Adrenal gland (tissue), 19 donors: ENCODE measurements at places on chromosomes 5 and 9.
A peak's percentile ranks its signal among the peaks of the same experiment; 100 is the strongest.

DNA sequence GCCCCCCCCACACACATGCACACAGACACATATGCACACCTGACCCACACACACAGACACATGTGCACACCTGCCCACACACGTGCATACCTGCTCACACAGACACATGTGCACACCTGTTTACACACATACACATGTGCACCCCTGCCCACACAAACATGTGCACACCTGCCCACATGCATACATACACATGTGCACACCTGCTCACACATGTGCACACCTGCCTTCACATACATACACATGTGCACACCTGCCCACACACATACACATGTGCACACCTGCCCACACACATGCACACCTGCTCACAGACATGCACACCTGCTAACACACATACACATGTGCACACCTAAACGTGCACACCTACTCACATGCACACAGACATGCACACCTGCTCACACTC, 147.0 kb upstream of the FOXD4L5 start:
- no peak for DNase-seq

- DNase-seq, result no peak
Measured at GRCh38 chr5:14853685-14854084, 17.9 kb downstream of the ANKH start.

DNA sequence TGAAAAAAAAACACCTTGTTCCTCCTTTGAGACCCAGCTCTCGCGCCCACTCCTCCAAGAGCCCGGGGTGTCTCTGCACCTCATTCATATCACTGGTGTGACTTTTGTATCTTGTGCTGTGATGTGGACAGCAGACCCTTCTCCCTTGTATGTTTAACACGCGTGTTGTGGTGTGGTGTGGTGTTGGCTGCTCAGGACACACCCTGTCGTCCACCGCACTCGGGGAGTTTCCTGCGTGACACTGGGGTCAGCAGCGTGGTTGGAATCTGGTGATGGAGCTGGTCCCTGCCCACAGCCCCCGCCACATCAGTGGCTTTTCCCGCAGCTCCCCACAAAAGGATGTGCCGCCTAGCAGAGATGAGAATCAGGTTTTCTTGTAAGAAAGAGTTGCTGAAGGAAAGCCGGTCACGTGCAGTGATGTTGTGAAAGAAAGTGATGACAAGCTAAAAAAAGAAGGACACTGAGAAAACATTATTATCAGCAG, 61.5 kb downstream of the TENT4A start:
- no peak for DNase-seq

DNA sequence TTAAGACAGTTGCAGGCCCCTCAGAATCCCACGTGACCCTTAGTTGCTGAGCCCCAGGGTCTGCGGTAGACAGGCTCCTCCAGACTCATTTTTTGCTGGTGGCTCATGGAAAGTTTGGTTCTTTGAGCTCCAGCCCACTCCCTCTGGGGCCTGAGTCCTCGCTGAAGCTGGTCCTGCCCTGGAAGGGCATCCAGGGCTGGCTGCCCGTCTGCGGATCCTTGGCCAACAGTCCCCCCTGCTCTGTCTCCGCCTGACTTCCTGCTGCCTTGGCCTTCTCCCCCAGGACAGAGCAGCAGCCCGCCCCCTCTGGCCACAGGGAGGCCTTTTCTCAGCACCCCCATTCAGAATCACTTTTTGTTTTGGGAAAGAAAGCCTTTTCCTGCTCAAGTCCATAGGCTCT, 24.4 kb downstream of the SLC6A7 start:
- DNase-seq, result no peak

GRCh38 chr5:176792655-176793342, 17.6 kb upstream of the UNC5A start:
- DNase-seq, result no peak

GRCh38 chr5:88734983-88735382, 148.0 kb downstream of the MEF2C start:
- DNase-seq, result no peak

DNA sequence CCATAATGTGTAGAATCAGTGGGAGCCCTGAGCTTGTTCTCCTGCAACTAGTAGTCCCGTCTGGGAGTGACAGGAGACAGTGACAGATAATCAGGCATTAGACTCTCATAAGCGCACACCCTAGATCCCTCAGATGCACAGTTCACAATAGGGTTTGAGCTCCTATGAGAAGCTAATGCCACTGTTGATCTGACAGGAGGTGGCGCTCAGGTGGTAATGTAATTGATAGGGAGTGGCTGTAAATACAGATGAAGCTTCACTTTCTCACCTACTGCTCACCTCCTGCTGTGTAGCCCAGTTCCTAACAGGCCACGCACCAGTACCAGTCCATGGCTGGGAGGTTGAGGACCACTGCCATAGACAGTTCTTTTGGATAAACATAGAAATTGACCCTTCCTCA, 188.7 kb downstream of the ROR2 start:
- DNase-seq, result no peak

DNA sequence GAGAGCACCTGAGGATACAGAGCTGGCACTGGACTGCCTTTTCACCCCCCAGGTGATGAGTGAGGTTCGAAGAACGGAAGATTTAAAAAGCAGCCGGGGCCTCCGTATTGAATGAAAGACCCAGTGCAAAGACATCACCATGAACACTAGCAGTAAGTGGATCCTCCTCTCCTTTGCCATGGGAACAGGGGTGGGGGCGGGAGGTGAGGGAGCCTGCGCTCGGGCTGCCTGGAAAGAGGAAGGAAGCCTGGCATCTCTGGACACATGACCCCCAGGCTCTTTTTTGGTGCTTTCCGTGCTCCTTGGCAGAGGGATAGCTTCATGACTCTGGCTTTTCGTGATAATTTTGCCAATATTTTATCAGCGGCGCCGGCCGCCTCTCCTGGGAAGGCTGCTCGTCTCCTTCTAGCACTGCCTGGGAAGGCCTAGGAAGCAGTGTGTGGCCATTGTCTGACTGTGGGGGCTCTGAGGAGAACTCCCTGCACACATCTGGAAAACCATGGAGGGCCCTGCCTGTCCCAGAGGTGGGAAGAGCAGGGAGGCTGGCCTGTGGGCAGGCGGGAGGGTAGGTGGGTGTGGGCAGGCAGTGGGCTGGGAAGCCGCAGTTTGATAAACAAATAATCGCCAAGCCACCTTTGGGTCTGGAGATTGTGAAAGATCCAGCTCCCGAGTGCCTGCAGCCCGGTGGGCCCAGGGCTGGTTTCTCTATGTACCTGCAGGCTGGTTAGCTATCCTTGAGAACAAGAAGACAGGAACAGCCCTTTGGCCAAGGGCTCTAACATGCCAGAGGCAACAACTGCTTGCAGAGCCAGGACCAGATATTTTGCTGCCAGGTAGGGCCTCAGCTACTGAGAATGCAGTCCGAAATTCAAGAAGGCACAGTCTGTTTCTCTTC, 911 bp downstream of the ABLIM3 start:
- peak; percentile 73 for DNase-seq

GRCh38 chr5:145110834-145111233, 724.3 kb downstream of the PRELID2 start:
- no peak for DNase-seq

GRCh38 chr9:6911901-6912638, 154.3 kb downstream of the KDM4C start:
- DNase-seq, result no peak

GRCh38 chr5:82597437-82597836, 319.3 kb upstream of the RPS23 start:
- no peak for DNase-seq

- DNase-seq, result peak; percentile 65
Measured at GRCh38 chr5:144189800-144190429, 19.2 kb downstream of the KCTD16 start.

- peak; percentile 51 for DNase-seq
Measured at GRCh38 chr5:15003511-15003920, 131.9 kb upstream of the ANKH start.

- DNase-seq, result peak; percentile 71
Measured at GRCh38 chr5:1140171-1140817, 28.4 kb upstream of the SLC12A7 start.

DNA sequence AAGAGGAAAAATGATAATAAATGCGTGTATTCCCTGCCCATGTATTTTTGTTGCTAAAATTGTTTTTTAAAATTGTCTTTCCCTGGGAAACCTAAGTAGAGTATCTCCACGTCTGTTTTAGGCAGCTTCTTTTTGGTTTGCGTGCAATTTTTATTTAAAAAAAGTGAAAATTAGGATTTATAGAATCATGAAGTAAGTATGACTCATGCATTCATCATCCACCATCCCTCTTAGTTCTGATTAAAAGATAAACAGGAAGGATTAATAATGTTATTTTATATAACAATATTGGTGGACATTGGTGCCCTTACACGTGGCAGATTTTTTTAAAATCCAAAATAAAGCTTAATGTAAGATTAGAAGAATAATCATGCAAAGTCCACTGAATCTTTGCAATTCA, 358.7 kb downstream of the MED10 start:
- DNase-seq, result no peak
